ENCODE measurements at places on chromosomes 5 and 9. TPM values are rescaled to one million over a fixed set of nuclear protein-coding genes. Genes with fewer than 3 reads are reported as not detected.

GRCh38 chr5:42994555-42995359, 45.4 kb downstream of the ANXA2R start:
- DNase-seq: peak; percentile 89

GRCh38 chr5:101292199-101292598, 389.1 kb upstream of the ST8SIA4 start:
- DNase-seq: no peak

Gene SLC6A19
- total RNA-seq: not detected

DNA sequence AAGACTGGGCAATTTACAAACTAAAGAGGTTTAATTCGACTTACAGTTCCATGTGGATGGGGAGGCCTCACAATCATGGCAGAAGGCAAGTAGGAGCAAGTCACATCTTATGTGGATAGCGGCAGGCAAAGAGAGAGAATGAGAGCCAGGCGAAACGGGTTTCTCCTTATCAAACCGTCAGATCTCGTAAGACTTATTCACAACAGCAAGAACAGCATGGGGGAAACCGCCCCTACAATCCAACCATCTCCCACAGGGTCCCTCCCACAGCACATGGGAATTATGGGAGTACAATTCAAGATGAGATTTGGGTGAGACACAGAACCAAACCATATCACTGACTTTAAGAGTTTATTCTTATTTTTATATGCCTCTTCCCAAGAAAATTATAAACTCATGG, 60.3 kb downstream of the RFK start:
- DNase-seq: no peak

- no peak for DNase-seq
Observed at GRCh38 chr5:134453016-134453415, 41.3 kb upstream of the CDKN2AIPNL start.

GRCh38 chr5:3020426-3020825, 268.9 kb upstream of the IRX2 start:
- DNase-seq: no peak

DNA sequence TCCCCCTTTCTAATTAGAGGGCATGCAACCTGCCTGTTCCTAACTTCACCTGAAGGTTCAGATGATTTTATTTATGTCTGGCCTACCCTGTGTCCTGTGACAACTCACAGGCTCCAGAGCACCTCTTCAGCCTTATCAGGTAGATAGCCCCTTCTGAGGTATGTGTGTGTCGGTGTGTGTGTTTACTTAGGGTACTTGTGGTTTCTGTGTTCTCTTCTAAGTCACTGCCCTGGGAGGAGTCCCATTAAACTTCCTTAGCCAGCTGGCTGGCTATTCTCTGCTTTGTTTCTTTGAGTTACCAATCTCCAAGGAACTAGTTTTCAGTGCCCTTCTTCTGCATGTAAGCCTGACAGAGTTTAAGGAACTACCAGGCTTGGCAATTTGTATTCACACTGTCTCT, 74.9 kb downstream of the UNC13B start:
- DNase-seq: no peak

GRCh38 chr5:60945813-60946187, 795 bp downstream of the NDUFAF2 start:
- no peak for DNase-seq

Gene EQTN
- not detected for total RNA-seq

Gene SLC36A3
- not detected for total RNA-seq

Gene PCDHA5
- total RNA-seq: 0.16 TPM

Gene NIPAL4
- 1.6 TPM for total RNA-seq

- peak; percentile 30 for DNase-seq
Observed at GRCh38 chr9:138070815-138071214, 193.2 kb downstream of the CACNA1B start.

GRCh38 chr5:175902026-175902425, 30.6 kb downstream of the CPLX2 start:
- no peak for DNase-seq

DNA sequence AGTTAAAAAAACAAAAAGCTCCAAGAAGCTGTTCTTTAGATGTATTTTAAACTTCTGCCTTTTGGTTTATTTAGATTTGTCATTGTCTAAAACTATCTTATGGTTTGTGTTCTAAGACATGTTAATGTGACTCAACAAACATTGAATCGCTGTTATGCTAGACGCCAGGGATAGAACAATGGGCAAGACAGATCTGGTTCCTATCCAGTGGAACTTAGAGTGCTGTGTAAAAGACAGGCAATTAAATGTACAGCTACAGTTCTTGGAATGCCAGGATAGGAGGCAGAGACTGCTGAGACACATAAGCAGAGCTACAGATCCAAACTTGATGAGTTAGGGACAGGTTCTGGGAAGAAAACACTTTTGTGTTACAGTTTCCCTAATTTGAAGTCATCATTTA, 22.4 kb downstream of the LYRM7 start:
- no peak for DNase-seq

DNA sequence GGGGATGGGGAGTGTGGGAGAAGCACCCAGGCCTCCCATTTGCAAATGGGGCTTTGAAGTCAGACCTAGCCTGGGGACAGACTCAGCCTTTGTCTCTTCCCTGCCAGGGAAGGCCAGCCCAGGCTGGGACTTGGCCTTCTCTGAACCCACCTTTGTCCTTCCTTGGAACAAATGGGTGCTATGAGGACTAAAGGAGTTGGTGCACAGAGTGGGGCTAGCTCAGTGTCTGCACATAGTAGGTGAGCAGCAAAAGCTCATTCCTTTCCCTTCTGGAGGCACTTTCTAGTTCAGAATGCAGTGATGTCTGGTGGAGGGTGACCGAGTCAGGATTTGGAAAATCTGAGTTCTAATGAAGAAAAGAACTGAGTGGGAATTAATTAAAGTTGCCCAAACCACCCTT, 37.2 kb downstream of the COL27A1 start:
- DNase-seq: no peak

Gene CFAP90
- total RNA-seq: not detected

Gene ACSL6
- total RNA-seq: 0.71 TPM

DNA sequence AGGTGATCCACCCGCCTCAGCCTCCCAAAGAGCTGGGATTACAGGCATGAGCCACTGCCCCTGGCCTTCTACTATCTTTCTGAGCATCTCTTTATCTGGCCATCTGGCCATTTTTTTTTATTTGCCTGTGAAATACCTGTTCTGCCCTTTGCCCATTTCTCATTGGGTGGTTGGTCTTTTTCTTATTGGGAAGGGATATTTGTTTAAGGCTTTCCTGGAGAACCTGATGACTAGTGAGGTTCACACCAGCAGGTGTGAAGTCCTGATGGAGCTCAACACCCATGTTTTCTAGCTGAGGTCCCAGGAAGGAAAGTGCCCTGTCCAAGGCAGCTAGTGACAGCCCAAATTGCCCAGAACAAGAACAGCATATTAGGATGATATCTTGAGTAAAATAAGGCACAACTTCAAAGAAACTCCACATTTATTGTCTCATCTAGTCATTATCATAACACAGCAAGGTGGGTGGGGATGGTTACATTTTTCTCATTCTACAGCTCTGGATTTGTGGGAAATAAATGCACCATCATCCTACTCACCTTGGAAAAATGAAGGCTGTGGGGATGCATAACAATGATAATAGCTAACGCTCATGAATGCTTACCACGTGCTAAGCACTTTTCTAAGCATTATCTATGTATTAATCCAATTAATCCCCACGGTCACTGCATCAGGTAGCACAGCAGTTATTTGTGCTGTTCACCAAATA, 20.3 kb downstream of the SLC36A3 start:
- no peak for DNase-seq

- no peak for DNase-seq
Observed at GRCh38 chr9:96171728-96172127, 130.2 kb downstream of the HSD17B3 start.

DNA sequence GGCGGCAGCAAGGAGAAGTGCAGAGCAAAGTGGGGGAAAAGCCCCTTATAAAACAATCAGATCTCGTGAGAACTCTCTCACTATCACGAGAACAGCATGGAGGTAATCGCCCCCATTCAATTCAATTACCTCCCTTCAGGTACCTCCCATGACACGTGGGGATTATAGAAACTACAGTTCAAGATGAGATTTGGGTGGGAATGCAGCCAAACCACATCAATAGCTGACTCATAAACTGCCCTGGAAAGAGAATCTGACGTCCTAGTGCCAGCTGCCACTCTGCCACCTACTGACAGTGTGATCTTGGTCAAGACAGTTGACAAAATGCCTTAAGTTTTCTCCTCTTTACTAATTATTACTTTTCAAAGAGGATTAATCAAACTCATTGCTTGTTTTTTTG, 128.3 kb downstream of the GPBP1 start:
- no peak for DNase-seq
